ENCODE measurements at places on chromosomes 2 and 18.

- DNase-seq, result peak; percentile 52
These were observed 12.7 kb downstream of the RMC1 start for GRCh38 chr18:23515911-23516546.

GRCh38 chr2:50408053-50408452 lies 623.9 kb downstream of the NRXN1 start:
- DNase-seq, result no peak

- DNase-seq, result no peak
These were observed 108.7 kb downstream of the TRIM43 start for GRCh38 chr2:95700519-95700918.

- no peak for DNase-seq
These were observed 122.1 kb downstream of the ACOXL start for GRCh38 chr2:110854355-110855081.

DNA sequence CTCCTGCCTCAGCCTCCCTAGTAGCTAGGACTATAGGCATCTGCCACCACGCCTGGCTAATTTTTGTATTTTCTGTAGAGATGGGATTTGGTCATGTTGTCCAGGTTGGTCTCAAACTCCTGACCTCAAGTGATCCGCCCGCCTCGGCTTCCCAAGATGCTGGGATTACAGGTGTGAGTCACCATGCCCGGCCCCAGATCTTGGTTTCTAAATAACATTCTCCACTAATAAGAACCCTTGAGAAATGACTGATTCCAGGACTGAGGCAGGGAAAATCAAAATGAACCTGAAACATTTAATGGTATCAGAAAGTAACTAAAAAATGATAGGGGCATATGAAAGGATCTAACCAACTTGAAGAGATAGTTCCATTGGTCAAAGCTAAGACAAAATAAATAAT lies 34.0 kb downstream of the BMPR2 start:
- no peak for DNase-seq
